ENCODE measurements at places on chromosomes 7 and 10.

DNA sequence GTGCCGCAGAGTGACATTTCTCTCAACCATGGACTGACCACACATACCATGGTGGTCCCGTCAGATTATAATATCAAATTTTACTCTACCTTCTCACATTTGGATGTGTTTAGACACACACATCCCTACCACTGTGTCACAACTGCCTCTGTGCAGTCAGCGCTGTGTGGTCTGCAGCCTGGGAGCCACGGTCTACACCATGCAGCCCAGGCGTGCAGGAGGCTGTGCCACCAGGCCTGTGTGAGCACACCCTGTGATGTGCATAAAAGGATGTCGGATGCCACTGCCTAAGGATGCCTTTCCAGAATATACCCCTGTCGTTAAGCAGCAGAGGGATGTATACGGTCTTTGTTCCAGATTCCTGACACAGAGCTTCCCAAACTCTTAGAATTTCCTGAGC is 150.4 kb downstream of the TCERG1L start:
- DNase-seq = no peak

DNA sequence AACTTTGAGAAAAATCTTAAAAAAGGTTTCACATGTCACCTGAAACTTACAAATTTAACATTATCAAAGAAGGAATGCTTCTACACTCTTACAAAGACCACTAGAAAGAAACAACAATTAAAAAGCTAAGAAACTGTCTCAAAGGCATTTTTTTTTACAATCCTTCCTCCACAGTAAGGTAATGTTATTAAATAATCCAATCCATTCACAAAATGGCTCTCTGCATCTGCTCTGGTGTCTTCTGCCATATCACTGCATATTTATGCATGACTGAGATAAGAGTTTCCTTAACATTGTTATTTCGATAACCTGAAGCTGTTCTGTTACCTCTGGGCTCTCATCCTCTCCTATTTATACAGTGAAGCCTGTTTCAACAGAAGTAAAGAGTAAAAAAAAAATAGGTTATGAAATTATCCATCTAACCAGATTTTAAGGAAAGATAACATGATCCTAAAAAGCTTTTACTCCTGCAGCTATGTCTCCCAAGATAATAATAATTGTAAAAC is 8.5 kb downstream of the HNRNPA2B1 start:
- no peak for DNase-seq

- DNase-seq = no peak
These were observed 62.5 kb downstream of the HIPK2 start for GRCh38 chr7:139715194-139715815.

- DNase-seq = no peak
These were observed 695 bp downstream of the HSPA12A start for GRCh38 chr10:116741391-116742351.

DNA sequence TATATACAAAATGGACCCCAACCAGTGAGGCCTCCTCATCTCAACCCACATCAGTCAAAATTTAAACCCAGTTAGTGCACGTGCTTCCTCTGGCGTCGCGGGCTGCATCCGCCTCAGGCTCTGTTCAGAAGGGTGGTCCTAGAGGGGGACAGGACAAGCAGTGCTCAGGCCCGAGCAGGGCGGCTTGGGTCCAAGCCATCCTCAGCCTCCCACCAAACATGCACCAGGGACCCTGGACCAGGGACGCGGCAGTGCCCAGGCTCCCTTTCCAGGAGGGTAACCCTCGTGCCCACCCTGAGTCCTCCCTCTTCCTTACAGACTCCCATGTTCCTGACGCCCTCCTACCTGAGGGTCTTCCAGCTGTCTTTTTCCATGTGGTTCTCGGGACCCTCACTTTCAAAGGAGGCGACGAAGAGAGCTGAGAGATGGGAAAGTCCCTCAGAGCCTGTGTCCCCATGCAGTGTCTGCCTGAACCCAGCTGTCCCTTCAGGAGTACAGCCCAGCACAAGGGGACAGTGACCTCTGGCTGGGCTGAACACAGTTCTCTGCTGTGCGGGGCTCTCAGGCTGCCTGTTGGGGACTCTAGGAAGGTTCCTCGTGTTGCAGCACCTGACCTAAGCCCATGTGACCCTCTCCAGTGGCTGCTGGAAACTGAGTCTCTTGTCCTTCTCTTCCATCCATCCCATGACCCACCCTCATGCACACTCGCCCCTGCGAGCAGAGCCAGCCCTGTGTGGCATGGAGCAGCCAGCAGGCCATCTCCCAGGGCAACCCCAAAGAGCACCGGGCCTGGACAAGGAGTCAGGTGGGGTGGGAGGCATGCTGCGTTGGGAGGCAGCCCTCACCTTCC is 58.1 kb downstream of the CSGALNACT2 start:
- no peak for DNase-seq

DNA sequence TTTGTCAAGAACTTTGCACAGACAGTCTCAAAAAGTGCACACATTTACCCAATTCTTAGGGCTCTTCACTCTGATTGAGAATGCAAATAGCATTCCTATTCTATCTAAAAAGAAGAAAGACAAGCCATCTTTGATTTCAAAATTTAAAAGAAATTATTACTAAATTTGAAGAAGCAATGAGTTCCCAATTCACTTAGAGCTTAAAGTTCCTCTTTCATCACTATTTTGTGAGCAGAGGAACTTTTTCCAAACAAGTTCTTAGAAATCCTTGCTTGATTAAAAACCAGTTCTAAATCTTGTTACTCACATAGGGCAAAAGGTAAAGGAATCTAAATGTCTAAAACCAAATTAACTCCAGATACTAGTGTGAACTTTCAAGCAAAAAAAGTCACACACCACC is 56.4 kb downstream of the TBXAS1 start:
- DNase-seq = no peak

DNA sequence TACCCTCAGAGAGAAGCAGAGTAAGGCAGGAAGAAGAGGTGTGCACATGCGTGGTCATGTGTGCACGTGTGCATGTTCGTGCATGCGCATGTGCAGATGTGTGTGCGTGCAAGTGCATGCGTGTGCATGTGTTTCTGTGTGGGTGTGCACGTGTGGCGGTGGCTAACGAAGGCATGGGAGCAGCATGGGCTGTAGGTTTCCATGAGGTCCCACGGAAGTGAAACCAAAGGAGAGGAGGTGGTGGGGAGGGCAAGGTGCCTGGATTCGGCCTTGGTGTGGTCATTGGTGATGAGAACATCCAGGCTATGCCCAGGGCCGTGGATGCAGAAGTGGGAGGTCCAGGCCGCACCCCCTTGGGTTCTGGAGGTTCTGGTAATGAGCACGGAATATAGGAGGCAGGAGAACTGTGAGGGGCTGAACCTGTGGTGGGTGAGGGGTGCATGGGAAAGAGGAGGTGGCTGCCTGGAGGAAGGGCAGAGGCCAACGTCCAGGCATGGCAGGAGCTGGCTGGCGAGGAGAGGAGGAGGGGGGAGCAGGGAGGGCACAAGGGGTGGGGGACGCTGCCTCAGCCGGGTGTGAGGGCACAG is 2.4 kb upstream of the INPP5A start:
- DNase-seq = no peak

DNA sequence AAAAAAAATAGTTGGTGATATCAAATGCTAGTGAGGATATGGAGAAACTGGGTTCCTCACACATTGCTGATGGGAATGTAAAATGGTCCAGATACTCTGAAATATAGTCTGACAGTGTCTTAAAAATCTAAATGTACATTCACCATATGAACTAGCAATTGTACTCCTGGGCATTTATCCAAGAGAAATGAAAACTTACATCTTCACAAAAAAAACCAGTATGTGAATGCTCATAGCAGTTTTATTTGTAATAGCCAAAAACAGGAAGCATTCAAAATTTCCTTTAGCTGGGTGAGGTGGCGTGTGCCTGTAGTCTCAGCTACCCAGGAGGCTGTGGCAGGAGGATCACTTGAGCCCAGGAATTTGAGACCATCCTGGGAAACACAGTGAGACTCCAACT is 2.1 kb upstream of the SSC4D start:
- no peak for DNase-seq

- no peak for DNase-seq
These were observed 236.1 kb upstream of the BMPER start for GRCh38 chr7:33669251-33669670.

GRCh38 chr10:95531058-95531809 is 29.9 kb downstream of the SORBS1 start:
- DNase-seq = no peak

DNA sequence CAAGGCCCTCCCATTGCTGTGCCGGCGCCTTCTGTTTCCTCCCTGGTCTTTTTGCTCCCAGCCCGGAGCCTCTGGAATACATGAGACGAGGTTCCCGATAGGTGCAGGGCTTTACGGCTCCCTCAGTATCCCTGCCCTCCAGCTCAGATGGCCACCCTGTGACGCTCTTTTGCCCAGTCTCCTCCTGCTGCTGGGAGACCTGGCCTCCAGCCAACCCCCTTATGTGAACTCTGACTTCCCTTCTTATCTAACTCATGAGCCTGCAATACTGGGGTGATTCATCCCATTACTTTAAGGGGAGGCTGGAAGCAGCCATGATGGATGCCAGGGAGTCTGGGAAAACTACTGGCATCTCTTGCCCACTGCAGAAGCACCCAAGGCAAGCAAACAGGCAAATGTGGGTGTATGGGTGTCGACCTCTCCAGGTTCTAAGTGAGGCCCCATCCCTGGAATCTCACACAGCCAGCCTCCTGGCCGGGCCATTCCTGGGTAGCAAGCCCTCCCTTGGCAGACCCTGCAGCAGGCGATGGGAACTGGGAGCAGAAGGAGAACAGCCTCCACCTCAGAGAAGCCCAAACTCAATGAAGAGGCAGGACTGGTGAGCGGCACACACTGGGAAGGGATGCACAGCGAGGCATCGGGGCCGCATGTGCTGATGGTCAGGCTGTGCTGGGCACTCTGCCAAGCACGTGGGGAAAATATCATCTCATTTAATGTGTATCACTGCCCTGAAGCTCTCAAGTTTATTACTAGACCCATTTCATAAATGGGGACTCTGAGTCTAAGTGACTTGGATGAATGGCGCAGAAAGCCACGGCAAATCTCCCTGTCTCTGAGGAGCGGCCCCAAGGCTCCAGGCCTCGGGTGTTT is 97.5 kb downstream of the FAM53B start:
- DNase-seq = no peak

- no peak for DNase-seq
These were observed 475.2 kb upstream of the CELF2 start for GRCh38 chr10:10542477-10542876.

DNA sequence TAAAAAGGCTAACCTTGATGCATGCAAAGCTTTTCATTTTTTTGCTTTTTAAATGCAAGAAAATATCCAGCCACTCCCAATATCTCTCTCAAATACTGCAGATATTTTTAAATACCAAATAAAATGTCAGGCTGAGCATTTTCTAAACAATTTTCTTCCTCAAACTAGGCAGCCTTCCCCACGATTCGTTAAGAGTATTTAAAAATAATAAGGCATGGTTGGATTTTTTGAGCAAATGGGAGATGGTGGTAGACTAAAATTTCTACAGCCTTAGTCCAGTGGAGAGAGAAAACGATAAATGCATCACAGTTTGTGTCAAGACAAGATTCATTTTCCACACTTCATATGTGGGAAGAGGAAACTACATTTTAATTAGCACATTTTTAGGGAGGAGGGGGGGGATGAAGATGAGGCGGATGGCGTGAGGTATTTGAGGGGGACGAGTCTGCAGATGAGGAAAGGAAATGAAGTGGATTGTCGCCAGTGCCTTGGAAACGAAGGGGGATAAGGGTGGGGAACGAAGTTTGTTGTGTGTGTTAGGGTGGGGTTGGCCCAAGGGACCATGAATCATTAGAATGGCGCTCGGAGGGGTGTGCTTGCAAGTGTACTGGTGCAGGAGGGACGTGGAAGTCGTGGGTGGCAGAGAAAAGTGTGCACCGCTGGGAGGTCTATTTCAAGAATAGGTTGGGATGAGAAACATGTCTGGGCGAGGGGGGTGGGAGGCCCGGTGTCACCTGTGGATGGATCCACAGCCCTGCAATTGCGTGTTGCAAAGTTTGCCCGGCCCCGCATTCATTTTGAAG is 1.2 kb upstream of the ADD3 start:
- no peak for DNase-seq

- DNase-seq = no peak
These were observed 13.0 kb upstream of the AP5Z1 start for GRCh38 chr7:4762121-4763055.

- DNase-seq = no peak
These were observed 5.9 kb downstream of the HECW1 start for GRCh38 chr7:43118313-43118712.

GRCh38 chr10:47237316-47238260 is 62.4 kb upstream of the GDF10 start:
- DNase-seq = no peak

DNA sequence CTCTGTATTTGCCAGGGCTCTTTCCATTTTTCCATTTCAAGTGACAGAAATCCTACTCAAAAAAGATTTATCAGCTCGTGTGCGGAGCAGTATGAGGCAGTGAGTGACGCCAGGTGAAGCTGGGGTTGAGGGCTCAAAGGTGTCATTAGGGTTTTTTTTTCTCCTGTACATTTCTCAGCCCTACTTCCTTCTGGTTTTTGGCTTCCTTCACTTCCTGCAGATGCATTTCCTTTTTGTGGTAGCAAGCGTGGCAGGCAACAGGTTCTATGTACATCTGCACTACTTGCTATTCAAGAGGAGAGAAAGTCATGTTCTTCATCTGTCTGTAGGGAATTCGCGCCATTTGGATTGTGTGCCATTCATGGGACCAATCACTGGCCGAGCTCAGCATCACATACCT is 52.8 kb upstream of the AOAH start:
- DNase-seq = no peak

DNA sequence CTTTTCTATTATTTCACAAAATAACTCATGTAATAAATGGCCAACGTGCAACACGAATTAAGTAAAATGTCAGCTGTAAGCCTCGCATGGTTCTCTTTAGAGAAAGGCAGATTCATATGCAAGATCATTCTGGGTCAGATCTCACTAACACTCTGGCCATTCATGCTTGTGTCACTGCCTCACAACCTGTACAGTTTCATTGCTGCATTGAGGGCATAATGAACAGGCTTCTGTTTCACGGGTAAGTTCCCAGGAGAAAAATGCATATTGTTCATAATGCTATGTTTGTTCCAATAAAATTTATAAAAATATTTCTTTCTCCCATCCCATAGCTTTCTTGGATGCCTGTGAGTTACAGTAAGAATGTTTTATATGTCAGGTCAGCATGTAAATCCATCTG is 734.0 kb upstream of the ANKRD30A start:
- DNase-seq = no peak

GRCh38 chr10:44390585-44391072 is 5.7 kb upstream of the CXCL12 start:
- no peak for DNase-seq

DNA sequence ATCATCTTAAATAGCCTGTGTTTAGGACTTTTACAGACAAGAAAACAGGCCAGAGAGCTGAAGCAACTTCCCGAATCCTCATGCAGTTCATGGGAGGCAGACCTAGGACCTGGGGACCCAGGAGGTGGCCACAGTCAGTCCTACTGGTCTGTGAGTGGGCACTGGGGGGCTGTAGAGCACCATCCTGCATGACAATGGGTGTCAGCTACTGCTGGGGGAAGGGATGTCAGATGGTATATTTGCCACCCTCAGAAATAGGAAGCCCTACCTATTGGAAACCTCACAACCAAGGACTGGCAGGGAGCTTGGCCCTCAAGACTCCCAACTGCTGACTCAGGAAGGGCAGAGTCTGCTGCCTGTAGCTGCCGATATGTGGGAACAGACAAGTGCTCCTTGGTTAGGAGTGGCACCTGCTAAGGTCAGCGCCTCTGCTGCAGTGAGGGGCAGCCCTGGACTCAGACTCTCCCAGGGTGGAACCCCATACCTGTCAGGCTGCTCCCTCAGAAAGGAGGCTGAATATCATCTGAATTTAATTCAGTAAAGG is 29.7 kb downstream of the OGDH start:
- no peak for DNase-seq

- DNase-seq = no peak
These were observed 574 bp upstream of the IL6 start for GRCh38 chr7:22726345-22726906.
